Right cardiac atrium (tissue), 5 donors: ENCODE measurements at places on chromosomes 12 and 14. TPM values are rescaled to one million over a fixed set of nuclear protein-coding genes. Genes with fewer than 3 reads are reported as not detected.

The SPX gene
- 11.7 TPM for total RNA-seq

DNA sequence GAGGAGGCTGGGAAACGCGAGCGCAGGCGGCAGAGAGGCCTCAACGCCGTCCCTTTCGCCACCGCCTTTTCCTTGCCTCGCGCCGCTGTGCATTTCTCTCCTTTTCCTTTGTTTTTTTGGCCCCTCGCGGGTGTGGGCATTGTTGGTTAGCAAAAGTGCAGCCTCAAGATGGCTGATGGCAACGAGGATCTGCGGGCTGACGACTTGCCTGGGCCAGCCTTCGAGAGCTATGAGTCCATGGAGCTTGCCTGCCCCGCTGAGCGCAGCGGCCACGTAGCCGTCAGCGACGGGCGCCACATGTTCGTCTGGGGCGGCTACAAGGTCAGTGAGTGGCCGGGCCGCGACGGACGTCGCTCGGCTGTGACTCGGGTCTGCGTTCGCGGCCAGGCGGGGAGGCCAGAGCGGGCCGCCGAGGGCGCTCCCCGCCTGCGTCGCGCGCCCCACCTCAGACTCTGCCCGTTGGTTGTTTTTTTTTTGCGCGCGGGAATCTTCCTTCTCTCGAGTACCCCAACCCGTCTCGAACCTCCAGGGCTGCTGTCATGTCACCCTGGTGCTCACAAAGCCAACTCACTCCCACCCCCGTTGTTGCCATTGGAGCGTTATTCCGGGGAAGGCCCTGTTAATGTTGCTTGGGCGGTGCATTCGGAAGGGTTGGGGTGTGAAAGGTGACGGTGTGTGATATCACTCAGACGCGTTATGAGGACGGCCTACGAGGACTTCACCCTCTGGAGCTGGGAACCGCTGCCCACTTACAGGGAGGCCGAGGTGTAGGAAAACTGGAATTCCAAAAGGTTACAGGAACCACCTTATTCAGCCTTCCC, 558 bp downstream of the KLHDC2 start:
- DNase-seq = peak; percentile 46

The CFAP251 gene
- 0.61 TPM for total RNA-seq

- DNase-seq = peak; percentile 39
These were observed 77.2 kb downstream of the ARL6IP4 start for GRCh38 chr12:123057513-123058265.

GRCh38 chr14:99579120-99579836, 24.7 kb downstream of the CCDC85C start:
- no peak for DNase-seq

The PRR4 gene
- total RNA-seq = 0.83 TPM

The LIN7A gene
- 22.3 TPM for total RNA-seq

The SLCO1B1 gene
- total RNA-seq = not detected

The FAR2 gene
- 7.3 TPM for total RNA-seq

The LRRC9 gene
- total RNA-seq = not detected

The DHRS2 gene
- not detected for total RNA-seq

DNA sequence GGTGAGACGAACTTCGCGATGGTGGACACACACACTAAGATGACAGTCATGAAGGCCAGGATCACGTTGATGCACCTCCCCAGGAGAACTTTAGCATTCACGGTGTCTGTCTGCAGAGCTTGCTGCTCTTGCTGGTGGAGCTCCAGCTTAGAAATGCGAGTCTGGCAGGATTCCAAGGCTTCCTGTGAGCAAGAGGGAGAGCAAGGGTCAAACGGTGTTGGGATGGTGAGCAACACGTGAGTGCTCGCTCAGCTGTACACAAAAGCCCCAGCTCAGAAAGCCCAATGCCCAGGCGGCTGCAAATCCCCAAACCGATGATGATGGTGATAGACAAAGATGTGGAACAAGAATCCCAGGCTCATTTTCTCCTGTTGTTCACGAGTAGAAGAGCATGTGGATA, 78.8 kb downstream of the TMCC3 start:
- DNase-seq = peak; percentile 56

DNA sequence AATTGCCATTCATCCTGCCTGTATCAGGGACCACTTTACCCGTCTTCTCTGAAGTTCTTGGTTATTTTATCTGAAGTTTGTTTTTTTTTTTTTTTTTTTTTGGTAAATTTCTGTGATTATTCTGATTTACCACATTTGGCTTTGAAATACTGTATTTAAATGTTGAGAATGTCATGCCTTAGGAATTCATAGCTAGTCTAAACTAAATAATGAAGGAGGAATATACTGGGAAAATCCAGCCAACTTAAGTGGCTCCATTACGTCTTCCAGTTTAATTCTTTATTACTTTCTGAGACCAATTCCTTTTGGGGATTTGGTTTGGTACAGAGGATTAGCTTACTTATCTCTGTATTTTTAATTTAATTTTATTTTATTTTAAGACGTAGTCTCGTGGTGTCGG, 60.3 kb upstream of the KCNMB4 start:
- DNase-seq = no peak

The B4GALNT1 gene
- total RNA-seq = 2.3 TPM

- DNase-seq = peak; percentile 76
These were observed 108.7 kb upstream of the CCND2 start for GRCh38 chr12:4164559-4165558.

- no peak for DNase-seq
These were observed 977.5 kb upstream of the LRFN5 start for GRCh38 chr14:40629144-40629543.

DNA sequence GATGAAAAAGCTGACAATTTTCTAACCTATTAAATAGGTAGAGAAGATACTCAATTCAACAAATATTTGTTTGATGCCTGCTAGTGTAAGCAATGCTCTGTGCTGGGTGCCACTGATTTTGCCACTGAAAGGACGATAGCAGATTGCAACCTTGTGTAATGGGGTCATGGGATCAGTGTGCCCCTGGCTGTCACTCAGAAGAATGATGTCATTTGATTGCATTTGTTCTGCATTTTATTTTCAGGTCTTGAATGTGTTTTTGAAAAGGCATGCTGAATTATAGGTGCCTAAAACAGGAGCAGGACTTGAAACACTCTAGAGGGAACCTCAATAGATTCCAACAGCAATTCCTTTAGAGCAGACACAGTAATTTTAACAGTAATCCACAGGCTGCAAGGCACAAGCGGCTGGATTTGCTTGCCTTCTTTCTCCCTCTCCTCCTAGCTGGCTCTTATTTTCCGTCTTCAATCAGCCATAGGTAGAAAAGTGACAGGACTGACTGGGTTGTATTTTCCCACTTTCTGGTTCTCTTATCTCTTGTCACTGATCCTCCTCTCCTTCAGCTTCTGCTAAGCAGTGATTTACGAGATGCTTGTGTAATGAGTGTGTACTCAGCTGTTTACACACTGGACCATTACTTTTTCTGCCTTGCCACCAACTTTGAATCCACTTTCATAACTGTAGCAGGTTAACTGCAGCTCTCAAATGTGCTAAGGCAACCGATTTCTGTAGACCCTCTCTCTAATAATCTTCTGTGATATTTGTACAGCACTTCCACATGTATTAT, 4.1 kb downstream of the PLXNC1 start:
- no peak for DNase-seq

The ATXN7L3B gene
- 26.9 TPM for total RNA-seq

DNA sequence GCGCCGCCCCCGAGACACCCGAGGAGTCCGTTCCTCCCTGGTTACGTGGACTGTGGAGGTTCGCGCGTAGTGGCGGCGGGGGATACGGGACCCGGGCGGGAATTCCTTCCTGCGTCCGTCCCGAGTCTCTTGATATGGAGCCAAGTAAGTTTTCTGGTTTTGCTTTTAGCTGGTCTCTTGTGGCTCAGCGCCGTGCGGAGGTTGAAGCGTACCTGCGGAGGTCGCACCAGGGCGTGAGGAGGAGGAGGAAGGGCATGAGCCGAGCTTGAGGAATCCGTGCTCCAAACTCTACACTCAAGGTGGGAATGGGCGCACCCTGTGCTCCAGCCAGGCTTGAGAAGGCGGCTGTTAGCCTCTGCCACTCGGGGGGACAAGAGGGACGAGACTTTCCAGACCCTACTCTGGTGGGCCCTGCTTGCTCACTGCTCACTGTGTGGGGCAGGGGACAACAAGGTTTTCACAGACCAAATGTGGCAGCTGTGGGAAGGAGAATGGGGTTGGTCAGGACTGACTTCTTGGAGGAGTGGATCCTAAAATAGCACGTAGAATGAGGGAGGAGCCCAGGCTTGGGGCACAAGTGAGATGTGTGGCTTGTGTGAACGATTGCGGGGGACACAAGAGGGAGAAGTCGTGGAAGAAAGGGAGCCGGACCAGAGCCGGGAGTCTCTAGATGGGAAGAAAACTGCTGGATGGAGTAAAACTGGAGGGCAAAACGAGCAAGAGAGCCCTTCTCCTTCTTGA, 577 bp downstream of the ATG101 start:
- DNase-seq = no peak

DNA sequence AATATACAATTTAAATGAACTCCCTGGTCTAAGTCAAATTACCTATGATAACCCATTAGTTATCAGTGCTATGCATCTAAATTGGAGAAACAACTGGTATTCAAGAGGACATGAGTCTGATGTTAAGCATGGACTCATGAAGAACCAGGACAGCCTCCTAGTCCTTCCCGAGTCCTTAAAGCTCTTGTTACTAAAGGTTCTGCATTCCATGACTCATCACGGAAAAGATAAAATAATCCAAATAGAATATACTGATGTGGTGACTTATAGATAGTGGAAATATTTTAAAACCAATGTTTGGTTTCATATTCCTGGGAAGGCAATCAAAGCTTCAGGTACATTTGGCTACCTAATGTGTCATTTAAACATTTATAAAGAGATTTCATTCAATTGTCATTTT, 117.2 kb upstream of the PMCH start:
- DNase-seq = no peak

- DNase-seq = no peak
These were observed 751.0 kb upstream of the TMEM132C start for GRCh38 chr12:127515941-127516340.

The TBX3 gene
- 7.6 TPM for total RNA-seq

The WNT1 gene
- not detected for total RNA-seq

The DACT1 gene
- 9.8 TPM for total RNA-seq

The SLC17A8 gene
- total RNA-seq = not detected

The GPRC5D gene
- not detected for total RNA-seq

The RNASE1 gene
- total RNA-seq = 348 TPM
